ENCODE measurements at places on chromosomes 12 and 14.

GRCh38 chr14:93395231-93395630 is 35.5 kb upstream of the UNC79 start:
- DNase-seq = no peak

GRCh38 chr12:29333178-29333577 is 47.8 kb downstream of the ERGIC2 start:
- no peak for DNase-seq

- DNase-seq = no peak
Observed at GRCh38 chr14:74638066-74638465, 26.0 kb upstream of the LTBP2 start.

DNA sequence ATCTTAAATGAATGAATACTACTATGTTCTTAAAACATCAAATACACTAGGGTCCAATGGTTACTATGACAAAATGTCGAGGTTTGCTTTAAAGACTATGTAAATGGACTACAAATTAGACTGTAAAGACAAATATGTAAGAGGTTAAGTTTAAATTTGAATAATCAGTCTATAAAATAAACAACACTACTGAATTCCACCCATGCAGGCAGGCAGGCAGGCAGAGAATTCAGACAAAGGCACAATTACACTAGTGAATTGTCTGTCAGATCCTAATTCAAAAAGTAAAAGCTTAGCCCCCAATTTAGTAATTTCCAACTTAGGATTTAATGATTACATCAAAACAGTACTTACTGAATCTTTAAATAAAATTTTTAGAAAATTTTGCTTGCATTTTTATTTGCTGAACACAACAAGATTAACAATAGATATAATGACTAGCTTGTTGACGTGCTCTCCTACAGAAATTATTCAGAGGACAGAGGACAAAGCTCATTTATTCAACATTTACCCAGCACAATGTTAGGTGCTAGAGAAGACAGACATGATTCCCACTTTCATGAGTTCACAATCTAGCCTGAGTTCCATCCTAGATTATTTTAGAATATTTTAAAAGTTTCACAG is 97.4 kb downstream of the CDK17 start:
- DNase-seq = no peak

- no peak for DNase-seq
Observed at GRCh38 chr12:96240656-96241055, 46.5 kb downstream of the ELK3 start.
